ENCODE measurements at places on chromosomes 3 and 15. TPM values are rescaled to one million over a fixed set of nuclear protein-coding genes. Genes with fewer than 3 reads are reported as not detected.

DNA sequence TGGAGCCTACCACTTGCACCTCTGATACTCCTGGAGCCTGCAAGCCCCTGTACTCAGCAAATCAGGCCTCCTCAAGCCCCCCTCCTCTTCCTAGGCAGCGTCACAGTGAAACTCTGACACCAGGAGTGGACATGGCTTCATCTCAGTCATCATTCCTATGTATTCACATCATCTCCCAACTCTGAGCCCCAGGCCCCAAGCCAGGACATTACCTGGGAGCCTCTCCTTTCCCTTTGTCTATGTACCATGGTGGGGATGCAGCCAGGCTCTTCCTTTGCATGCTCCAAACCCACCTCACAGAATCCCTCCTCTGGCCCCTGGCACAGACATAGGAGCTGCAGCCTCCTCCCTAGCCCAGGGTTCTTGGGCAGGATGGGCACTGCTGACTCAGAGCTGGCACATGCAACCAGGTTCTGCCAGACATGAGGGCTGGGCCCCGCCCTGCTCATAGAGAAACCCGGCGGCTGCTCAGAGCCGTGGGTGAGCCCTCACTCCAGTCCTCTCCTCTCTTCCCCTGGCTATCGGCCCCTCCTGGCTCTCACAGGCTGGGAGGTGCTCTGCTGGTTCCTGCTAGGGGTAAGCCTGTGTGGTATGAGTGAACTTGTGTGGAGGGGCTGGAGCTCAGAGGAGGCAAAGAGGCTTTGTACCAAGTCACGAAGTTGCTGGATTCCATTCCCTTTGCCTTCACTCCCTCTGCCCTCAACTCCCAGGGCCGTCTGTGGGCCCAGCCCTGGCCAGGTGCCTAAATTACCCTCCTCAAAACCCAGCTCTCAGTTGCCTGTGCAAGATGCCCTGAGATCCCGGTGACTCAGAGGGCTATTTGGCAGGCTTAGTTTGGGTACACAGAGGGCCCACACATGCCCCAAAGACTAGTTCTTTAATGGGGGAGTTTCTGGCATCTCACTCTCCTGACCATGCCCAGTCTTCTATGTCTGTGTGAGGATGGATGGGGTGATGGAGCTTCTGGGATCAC is 1.9 kb upstream of the PLCD1 start:
- peak; percentile 33 for ATAC-seq

- no peak for ATAC-seq
These were observed 426.5 kb downstream of the TBC1D5 start for GRCh38 chr3:17315897-17316296.

DNA sequence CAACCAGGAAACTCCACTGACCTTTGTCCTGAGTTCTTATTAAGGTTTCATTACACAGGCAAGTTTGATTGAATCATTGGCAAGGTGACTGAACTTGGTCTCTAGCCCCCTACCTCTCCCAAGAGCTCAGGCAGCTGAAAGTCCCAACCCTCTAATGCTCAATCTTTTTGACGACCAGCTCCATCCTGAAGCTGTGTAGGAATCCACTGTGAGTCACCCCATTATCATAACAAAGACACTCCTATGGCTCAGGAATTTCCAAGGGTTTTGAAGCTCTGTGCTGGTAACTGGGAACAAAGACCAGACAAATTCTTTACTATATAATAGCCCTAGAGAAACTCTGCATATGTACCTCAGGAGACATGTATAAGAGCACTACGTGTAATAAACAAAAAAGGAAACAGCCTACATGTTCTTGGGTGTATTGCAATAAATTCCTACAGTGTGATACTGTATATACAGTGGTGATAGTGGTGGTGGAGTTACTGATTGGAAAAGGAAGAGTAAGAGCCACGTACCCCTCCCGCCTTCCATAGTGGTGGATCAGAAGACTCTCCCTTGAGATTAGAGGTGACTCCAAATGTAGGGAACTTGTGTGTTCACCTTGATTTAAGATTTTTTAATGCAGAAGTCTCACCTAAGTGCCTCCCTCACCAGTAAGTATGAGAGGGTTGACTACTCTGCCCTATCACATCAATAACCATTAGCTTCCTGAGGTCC is 116.6 kb downstream of the ST8SIA2 start:
- no peak for ATAC-seq

GRCh38 chr3:187005827-187006481 is 75.6 kb downstream of the ST6GAL1 start:
- ATAC-seq = no peak

- ATAC-seq = no peak
These were observed 99.6 kb downstream of the ABI3BP start for GRCh38 chr3:100893590-100893989.

GRCh38 chr15:40439461-40439959 is 1.2 kb upstream of the BAHD1 start:
- ATAC-seq = no peak

DNA sequence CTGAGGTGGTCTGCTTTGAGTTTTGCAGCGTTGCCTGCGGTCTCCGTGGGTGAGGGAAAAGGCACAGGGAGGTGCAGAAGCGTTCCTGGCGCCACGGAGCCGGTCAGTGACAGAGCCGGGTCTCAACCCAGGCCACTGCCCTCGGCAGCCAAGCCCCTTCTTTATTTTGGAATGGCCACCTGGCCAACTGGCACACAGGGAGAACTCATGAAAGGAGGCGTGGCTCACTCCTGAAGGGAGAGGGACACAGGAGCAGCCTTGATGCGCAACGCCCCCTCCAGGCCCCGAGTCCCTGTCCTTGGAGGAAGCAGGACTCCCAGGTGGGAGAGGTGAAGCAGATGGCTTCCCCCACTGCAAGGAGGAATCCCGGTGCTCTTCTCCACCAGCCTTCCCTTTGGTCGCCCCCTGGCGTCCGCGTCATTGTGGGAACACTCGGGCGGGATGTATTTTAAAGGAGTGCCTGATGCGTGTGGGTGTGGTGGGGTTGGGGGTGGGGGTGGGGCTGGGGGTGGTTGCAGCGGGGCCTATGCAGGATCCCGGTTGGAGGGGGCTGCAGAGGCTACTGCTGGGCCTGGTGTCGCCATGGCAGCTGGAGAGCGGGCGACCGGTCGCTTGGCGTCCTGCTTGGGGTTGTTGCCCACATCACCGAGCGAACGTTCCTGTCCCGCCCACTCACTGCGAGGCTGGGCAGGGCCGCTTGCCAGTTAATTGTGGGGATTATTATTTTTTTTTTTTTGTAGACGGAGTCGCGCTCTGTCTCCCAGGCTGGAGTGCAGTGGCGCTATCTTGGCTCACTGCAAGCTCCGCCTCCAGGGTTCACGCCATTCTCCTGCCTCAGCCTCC is 32.6 kb downstream of the APBA2 start:
- ATAC-seq = no peak

DNA sequence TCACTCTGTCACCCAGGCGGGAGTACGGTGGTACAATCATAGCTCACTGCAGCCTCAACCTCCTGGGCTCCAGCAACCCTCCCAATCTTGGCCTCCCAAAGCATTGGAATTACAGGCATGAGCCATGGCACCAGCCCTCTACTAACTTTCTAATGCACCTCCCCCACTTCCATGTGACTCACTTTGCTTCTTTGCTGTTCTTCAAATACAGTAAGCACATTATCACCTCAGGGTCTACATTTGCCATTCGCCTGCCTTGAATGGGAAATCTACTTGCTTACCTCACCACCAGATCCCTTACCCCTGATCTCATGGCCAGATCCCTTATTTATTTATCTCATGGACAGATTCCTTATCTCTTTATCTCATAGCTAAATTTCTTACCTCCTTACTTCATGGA is 235.3 kb downstream of the KCNMB2 start:
- ATAC-seq = no peak

- ATAC-seq = no peak
These were observed 6.9 kb upstream of the PCSK6 start for GRCh38 chr15:101496198-101496986.

DNA sequence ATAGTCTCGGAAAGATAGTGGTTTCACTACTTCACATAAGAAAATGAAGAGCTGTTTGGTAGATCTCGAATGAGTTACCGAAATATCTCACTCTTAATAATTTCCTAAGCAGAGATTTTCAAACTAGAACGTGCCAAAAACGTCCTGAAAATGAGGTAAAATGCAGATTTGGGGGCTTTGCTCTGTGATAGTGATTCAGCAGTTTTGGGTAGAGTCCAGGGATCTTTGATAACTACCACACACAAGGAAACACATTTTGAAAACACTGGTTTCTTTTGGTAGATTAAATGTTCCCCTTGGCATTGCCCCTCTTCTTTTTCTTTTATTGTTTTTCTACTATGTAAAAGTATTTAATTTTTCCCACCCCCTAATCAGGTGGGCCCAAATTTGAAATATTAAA is 125.9 kb downstream of the EBLN2 start:
- ATAC-seq = no peak

DNA sequence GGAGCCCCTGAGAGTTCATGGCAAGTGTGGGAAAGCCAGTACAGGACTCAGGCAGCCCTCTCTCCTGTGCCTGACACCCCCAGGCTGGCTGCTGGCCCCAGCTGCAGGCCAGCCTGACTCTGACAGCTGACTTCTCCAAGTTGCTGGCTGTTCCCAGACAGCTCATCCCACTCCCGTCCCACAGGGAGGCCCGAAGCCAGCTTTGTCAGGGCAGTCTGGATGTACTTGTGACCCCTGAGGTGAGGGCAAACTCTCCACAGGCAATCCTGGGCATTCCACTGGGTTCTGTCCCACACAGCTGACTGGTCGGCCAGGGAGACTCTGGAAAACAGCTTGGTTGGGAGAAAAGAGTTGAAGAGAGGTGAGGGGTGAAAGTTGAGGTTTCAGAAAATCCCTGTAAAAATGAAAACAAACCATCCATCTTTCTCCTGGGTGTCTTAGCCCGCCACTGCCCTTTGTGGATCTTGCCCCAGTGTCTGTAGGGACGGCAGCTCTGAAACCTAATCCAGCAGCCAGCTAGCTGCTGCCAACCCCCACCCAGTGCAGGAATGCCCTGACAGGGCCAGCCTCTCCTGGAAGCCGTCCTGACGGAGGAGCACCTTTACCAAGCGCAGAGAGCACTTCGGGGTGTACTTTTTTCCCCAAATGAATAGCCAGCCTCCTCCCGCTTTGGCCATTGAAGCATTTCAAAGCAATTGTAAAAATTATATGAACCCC is 87.9 kb downstream of the DNAJB8 start:
- ATAC-seq = peak; percentile 57

- ATAC-seq = peak; percentile 54
These were observed 147.9 kb upstream of the THBS1 start for GRCh38 chr15:39432912-39433348.

- ATAC-seq = no peak
These were observed 9.4 kb downstream of the GPR156 start for GRCh38 chr3:120275618-120276017.

DNA sequence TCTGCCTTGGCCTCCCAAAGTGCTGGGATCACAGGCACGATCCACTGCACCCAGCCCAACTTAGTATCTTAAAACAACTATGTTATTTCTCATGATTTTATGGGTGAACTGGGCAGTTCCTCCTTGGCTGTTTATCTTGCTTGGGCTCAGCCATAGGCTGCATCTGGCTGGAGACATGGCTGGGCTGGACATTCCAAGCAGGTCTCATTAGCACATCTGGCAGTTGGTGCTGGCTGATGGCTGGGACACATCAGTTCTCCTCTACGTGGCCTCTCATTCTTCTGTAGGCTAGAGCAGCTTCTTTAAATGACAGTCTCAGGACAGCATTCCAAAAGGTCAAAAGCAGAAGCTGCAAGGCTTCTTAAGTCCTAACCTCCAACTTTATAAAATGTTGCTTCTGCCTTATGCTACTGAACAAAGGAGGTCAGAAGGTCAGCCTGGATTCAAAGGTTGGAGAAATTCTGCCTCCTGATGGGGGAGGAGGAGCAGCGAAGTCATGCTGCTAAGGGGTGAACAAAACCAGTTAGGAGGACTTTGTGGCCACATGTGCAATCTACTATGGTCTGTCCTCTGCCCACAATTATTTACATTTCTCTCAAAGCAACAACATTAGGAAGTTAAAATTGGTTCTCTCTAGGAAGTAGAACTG is 144.0 kb downstream of the AQP9 start:
- ATAC-seq = no peak

DNA sequence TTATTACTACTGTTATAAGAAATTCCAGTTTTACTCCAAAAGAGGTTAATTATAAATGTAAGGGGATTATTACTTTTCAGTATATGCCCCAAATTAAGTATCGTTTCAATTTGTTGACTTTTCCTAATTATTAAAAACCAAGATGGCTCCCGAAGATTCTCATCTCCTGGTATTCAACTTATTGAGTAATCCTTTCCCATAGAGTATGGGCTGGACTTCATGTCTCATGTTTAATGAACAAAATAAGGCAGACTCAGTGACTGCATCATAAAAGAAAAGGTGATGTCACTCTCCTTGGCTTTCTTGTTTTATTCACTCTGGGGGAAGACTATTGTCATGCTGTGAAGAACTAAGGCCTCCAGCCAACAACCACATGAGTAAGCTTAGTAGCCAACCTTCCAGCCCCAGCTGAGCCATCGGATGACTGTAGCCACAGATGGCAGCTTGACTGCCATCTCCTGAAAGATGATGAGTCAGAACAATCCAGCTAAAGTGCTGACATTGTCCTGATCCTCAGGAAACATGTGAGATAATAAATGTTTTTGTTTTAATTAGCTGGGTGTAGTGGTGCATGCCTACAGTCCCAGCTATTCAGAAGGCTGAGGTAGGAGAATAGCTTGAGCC is 17.3 kb downstream of the IGF2BP2 start:
- ATAC-seq = no peak

GRCh38 chr15:96097661-96098060 is 232.8 kb upstream of the NR2F2 start:
- no peak for ATAC-seq

DNA sequence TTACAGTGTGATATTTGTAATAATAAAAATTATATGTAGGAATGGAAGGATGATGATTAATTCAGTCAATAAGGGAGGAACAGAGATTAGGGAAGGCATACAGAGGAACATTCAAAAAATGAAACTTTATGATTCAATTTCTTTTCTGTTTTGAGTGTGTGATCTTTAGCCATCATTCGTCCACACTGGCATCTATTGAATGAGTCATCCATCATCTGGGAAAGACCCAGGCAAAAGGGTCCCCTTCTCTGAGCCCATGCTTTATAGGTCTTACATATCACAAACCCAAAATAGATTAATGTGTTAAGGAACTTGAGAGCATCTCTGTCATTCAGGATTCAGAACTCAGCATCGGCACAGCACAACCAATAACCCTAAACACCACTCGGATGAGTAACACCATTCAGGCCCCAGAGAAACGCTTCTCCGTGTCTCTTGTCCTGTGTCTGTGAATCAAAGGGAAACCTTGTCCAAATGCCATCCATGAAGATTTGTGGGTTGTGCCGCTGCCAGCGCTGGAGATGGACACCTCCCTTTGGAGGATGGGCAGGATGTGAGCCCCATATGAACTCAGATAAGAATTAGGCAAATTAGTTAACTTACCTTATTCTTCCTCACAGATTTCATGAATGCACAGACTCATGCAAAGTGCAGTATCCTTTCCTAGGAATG is 21.7 kb upstream of the TPM1 start:
- no peak for ATAC-seq

SI gene
- total RNA-seq = not detected

PRICKLE2 gene
- 109 TPM for total RNA-seq

TRPM1 gene
- total RNA-seq = not detected

ADPRH gene
- total RNA-seq = 10.6 TPM

DUOX2 gene
- 0.62 TPM for total RNA-seq

SPESP1 gene
- 5.9 TPM for total RNA-seq

CCDC39 gene
- total RNA-seq = not detected

ALG1L2 gene
- total RNA-seq = not detected

ACAN gene
- total RNA-seq = 0.17 TPM

CFAP92 gene
- 3.2 TPM for total RNA-seq

LTK gene
- not detected for total RNA-seq

All from gastroesophageal sphincter (tissue), 4 donors.